CD8-positive, alpha-beta memory T cell (primary cell): ENCODE measurements at places on chromosomes 2 and 18.

DNA sequence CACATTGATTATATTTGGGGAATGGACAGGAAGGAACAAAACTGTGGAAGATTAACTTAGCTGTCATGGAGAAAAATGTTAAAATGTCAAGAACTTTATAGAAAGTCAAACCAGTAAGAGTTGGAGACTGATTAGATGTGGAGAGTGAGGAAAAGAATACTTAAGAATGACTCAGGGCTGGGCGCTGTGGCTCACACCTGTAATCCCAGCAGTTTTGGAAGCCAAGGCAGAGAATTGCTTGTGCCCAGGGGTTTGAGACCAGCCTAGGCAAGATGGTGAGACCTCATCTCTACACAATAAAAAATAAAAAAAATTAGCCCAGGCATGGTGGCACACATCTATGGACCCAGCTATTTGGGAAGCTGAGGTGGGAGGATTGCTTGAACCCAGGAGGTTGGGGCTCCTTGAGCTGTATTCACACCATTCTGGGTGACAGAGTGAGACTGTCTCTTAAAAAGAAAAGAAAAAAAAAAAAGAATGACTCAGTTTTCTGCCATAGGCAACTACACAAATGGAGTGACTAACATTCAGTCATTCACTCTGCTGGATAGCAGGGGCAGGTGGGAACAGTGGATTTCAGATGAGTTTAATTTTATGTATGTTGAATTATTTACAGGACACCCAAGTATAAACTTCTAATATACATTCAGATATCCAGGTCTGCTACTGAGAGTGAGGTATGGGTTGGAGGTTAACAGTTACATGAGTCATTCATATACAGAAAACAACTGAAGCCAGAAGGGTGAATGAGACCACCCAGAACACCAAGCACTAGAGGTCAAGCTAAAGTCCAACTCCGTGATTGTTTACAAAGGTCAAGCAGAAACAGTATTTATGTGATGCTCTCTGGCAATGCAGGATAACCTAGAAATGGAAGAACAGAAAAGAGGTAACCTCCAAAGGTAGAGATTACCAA, 33.9 kb downstream of the ORC2 start:
- no peak for DNase-seq

- no peak for DNase-seq
These were observed 60.8 kb downstream of the MOB4 start for GRCh38 chr2:197576631-197577030.

GRCh38 chr2:7847321-7847720, 834.5 kb upstream of the ID2 start:
- no peak for DNase-seq

DNA sequence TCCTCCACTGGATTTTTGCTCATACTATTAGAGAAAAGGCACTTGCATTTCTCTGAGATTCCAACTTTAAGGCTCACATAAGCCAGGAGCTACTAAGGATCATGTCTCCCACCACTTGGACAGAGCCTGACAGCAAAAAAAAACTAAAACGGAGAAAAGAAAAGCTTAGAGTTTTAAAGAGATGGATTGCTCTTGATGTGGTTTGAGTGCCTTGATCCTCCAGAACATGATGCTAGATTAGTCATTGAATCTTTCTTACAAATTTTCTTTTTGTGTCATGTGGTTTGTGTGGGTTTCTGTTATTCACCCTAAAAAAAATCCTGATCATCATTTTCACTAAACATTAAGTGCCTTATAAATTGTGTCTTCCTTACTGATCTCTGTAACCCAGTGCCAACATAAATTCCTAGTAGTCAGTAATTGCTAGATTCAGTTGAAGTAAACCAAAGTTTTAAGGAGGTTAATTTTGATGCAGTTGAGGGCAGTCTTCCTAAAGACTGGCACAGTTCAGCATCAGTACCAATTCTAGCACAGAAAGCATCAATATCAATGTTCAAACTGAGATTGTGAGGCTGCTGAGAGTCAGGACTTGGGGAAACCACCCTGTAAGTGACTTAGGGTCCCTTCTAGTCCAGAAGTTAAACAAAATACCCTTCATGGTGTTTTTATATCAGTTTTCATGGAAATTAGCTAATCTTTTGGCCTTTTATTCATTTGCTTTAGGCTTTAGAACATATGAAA, 206.3 kb downstream of the RAD51AP2 start:
- DNase-seq = no peak

DNA sequence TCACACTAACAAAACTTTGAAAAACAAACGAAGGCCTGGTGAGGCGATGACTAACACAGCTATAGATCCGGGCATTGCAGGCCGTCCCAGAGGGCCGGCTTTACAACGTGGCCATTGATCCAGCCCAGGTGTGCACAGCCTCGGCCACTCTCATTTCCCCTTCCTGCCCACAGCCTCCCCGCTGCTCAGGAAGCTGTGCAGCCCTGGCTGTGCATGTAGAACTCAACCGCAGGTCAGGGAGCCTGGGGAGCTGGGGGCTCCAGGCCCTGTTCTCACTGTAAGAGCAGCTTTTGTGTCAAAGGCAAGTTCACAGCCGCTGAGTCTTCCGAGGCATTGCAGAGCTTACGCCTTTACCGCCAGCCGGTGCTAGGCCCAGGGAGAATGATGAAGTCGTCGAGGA, 87.2 kb downstream of the LONRF2 start:
- DNase-seq = peak; percentile 60
